ENCODE measurements at places on chromosomes 1 and 21. TPM values are rescaled to one million over a fixed set of nuclear protein-coding genes. Genes with fewer than 3 reads are reported as not detected.

The RHBDL2 gene
- not detected for total RNA-seq

The OR2T35 gene
- total RNA-seq, result not detected

The PPP2R5A gene
- 34.9 TPM for total RNA-seq

The PLCH2 gene
- total RNA-seq, result 28.1 TPM

The CFAP141 gene
- not detected for total RNA-seq

The ADORA3 gene
- not detected for total RNA-seq

- ATAC-seq, result no peak
Measured at GRCh38 chr1:117010310-117010969, 8.9 kb downstream of the CD101 start.

- no peak for ATAC-seq
Measured at GRCh38 chr1:28950006-28950405, 35.6 kb downstream of the EPB41 start.

- no peak for ATAC-seq
Measured at GRCh38 chr1:18571275-18571674, 59.4 kb upstream of the PAX7 start.

The HSD3B1 gene
- not detected for total RNA-seq

All from activated T-helper 17 cell treated with anti-CD3 and anti-CD28 coated beads, Interleukin-2, amount 50 U/mL, for 72 hours (primary cell).